ENCODE measurements at places on chromosomes 3 and 15.

- DNase-seq: no peak
Observed at GRCh38 chr3:80190051-80190450, 422.3 kb upstream of the ROBO1 start.

DNA sequence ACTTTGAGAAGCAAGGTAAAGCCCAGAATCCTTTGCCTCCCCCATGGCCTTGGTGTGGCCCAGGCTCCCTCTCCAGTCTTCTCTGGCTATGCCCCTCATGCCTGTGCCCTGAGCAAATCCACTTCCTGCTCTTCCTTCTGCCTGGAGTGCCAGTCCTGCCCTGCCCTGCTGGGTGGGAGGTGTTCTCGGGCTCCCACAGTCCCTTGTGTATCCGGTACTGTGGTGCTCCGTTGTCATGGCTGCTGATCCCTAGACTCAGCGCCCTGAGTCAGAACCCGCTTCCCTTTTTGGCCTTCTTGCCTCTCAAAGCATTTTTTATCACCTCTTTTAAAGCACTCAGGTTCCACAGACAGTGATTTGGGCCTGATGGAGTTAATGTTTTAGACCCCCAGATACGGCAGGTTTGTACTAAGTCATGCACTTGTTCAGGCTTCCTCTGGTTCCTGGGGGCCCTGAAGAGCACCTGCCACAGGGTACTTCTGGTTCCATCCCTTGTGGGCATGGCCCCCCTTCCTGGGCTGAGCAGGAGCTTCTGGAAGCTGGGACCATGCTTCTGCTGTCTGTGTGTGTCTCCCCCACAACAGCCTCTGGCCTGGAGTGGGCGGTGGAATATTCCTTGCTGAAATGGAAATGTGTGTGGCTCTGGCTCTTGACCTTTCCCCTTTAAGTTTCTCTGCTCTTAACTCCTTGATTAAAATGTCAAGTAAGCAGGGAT, 29.6 kb upstream of the ADAMTS7 start:
- DNase-seq: no peak

GRCh38 chr3:130916507-130917167, 22.8 kb downstream of the ATP2C1 start:
- no peak for DNase-seq

DNA sequence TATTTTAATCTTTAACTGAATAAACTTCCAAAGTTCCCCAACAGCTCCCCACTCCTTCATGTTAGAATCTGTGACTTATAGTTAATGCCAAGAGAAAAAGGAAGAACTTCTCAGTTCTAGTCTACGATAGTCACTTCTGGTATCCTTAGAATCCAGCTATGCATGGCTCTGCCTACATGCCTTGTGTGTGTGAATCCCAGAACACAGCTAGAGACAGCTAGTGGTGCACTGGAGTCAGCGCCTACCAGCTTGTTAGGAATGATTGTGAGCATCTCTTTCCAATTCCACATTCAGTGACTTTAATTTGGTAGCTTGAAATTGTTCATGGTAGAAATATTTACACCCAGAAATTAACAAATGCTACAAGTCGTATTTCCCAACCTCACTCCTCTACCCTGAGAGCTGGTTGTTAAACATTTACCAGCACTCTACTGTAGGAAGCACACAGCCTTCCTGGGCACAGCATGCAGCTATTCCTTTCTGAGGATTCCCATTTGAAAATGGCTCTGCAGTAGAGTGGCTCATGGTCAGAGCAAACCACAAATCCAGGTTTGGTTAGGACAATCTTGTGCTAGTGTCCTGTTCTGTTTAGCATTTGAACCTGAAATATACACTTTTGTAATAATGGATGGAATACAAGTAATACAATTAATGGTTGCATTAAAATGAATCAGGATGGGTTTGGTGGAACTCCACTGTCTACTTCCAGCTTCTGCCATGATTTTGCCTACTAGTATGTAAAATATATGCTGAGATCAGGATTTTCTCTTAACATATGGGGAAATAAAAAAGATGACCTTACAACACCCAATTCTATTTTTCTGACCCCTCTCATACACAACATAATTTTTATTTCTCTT, 371.0 kb upstream of the GBE1 start:
- DNase-seq: no peak

DNA sequence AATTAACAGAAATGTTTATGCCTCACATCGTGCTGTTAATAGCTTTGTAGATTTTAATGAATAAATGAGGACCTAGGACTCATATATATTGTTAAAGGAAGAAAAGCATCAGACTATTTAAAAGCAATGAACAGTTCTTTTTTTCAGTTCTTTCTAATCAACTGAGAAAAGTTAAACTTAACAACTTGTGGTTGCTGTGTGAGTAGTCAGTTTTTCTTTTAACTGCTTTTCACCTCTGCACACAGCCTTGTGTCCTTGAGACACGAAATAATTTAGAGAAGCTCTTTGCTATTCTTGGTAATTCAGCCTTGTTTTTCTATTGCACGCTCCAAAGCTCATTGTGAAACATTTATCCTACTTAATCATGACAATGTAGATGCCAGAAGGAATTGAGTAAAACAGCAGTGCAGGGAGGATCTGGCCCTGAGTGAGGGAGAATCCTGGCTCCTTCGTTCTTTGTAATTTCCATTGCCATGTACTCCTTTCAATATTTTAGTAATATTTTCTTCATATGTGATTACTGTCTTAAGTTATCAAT, 499.0 kb downstream of the PYDC2 start:
- no peak for DNase-seq

GRCh38 chr3:46981932-46982471, 2.5 kb downstream of the NBEAL2 start:
- no peak for DNase-seq

- DNase-seq: no peak
Observed at GRCh38 chr3:159861369-159861987, 127.2 kb upstream of the IL12A start.

DNA sequence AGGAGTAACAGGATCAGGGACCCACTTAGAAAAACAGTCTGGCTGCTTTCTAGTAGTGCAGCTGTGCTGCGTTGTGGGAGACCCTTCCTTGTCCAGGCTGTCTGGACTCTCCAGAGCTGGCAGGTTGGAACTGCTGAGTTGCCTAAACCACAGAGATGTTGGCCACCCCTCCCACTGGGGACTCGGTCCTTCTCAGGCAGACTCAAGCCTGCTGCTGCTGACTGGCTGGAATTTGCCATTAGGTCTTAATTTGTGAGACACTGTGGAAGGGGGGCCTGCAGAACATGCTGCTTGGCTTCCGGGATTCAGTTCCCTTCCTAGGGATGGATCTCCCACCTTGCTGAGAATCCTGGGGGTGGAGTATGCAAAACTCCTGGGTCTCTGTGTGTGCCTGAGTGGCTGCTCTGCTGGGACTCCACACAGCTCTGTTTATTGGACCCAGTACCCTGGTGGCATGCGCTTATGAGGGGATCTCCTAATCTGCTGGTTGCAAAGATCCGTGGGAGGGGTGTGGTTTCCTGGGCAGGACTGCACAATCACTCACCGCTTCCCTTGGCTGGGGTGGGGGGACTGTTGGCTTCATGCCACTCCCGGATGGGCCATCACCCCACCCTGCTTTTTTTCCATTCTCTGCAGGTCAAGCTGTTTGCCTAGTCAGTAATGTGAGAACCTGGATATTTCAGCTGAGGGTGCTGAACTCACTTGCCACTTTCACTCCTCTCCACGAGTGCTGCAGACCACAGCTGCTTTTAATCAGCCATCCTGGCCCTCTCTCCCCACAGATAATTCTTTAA, 150.5 kb downstream of the CFAP20DC start:
- no peak for DNase-seq

Data from stimulated activated CD4-positive, alpha-beta T cell treated with anti-CD3 and anti-CD28 coated beads, Interleukin-15, amount 100 ng/mL, for 1 hour (primary cell).